T-helper 17 cell (primary cell): ENCODE measurements at places on chromosomes 5 and 9. TPM values are rescaled to one million over a fixed set of nuclear protein-coding genes. Genes with fewer than 3 reads are reported as not detected.

GRCh38 chr5:90912476-90912875 lies 353.9 kb downstream of the ADGRV1 start:
- no peak for DNase-seq

- DNase-seq: no peak
Measured at GRCh38 chr9:72656021-72656420, 134.6 kb downstream of the TMC1 start.

DNA sequence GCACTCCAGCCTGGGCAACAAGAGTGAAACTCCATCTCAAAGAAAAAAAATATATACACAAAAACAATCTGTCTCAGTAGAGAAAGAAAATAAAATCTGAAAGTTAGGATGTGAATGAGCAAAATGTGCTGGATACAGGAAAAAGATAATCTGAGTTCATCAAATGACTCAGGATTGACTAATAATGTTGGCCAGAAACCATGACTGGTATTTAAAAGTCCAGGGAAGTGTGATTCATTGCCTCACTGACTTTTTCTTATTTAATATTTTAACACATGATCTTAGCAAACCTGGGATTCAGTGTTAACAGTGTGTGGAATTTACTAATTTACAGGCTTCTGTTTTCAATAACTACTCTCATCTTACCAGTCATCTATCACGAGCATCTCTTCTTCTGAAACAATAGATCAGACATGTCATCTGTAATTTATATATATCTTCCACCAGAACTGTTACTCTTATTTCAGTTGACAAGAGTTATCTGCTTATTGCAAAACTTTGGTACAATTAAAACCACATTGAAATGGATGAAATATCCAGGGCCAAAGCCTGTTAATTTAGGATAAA lies 256.7 kb downstream of the CDH12 start:
- no peak for DNase-seq

- DNase-seq: no peak
Measured at GRCh38 chr5:51326844-51327243, 56.4 kb upstream of the ISL1 start.

- DNase-seq: no peak
Measured at GRCh38 chr9:95459178-95459577, 57.6 kb downstream of the PTCH1 start.

GRCh38 chr5:149125386-149125891 lies 15.9 kb upstream of the ABLIM3 start:
- DNase-seq: no peak

- DNase-seq: no peak
Measured at GRCh38 chr5:107975568-107975967, 304.8 kb upstream of the EFNA5 start.

DNA sequence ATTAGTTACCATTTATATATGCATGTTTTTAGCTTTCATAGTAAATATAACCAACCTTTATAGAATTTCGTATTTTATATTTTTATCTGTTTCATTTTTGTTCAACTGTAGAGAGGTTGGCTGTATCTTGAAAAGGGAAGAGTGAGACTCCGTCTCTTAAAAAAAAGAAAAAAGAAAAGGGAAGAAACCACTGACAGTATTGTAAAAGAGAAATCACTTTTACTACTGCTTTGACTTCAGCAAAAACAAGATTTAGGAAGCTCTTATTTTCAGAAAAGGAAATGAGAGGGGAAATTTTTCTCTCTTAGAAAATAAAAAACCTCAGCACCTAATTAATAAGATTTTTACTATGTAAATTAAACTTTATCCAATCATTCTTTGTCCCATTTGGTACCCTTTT lies 14.4 kb downstream of the POLK start:
- no peak for DNase-seq

GRCh38 chr5:142780871-142781270 lies 10.7 kb downstream of the ARHGAP26 start:
- DNase-seq: no peak

- DNase-seq: no peak
Measured at GRCh38 chr9:83456226-83456625, 82.0 kb downstream of the FRMD3 start.

Gene OTP
- total RNA-seq: not detected

Gene TYRP1
- not detected for total RNA-seq

Gene C9orf43
- 0.65 TPM for total RNA-seq

Gene ANKRD18A
- 22.3 TPM for total RNA-seq

Gene ARL10
- total RNA-seq: 7.3 TPM

Gene OSMR
- total RNA-seq: not detected
